Cardiac muscle cell (in vitro differentiated cells and primary cell): ENCODE measurements at places on chromosomes 12 and 14. TPM values are rescaled to one million over a fixed set of nuclear protein-coding genes. Genes with fewer than 3 reads are reported as not detected.

- DNase-seq, result peak; percentile 83
Observed at GRCh38 chr12:65879878-65880277, 55.6 kb downstream of the HMGA2 start.

DNA sequence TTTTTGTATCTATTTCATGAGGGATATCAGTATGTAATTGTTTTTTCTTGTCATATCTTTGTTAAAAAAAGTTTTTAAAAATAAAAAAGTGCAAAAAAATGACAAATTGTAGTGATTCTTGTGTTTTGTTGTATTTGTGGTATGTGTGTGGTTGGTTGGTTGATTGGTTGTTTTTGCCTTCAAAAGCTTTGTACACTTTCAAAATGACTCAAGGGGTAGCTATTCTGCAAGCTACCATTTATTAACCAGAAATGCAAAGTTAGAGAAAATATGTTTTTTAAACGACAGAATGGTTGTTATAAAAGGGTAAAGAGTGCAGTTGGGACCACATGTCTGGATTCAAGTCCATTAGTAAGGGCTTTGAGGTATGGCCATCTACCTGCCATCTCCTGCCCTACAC is 119.3 kb downstream of the SLC35F4 start:
- no peak for DNase-seq

- DNase-seq, result no peak
Observed at GRCh38 chr14:44767646-44768173, 194.0 kb downstream of the KLHL28 start.

- peak; percentile 66 for DNase-seq
Observed at GRCh38 chr12:14769466-14769968, 33.8 kb downstream of the WBP11 start.

GRCh38 chr12:12919666-12920435 is 28.5 kb downstream of the GPRC5A start:
- DNase-seq, result no peak

GRCh38 chr12:57390174-57390573 is 40.7 kb downstream of the R3HDM2 start:
- DNase-seq, result no peak

- DNase-seq, result no peak
Observed at GRCh38 chr12:49705479-49706134, 1.6 kb downstream of the FMNL3 start.

Gene ISM2
- polyA plus RNA-seq, result not detected in 2 replicates

Gene GLIPR1L2
- 0.54 and 5.6 TPM in 2 replicates for polyA plus RNA-seq
